ENCODE measurements at places on chromosomes 11 and 22. TPM values are rescaled to one million over a fixed set of nuclear protein-coding genes. Genes with fewer than 3 reads are reported as not detected.
A peak's percentile ranks its signal among the peaks of the same experiment; 100 is the strongest.

DNA sequence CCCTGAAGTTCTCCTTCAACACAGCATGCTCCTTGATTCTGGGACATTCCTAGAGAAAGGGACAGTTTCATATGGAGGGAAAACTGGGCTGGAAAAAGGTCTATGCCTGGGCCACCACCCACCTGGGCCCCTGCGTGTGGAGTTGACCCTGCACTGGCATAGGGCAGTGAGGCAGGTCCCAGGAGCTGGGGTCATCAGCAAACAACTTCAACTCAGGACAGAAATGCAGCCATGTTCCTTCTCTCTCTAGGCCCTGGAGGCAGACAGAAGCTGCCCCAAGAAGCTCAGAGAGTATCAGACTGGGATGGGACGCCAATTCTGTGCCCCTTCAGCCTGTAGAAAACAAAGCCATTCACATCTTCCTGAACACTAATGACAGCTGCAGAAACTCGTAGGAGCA, 34.9 kb downstream of the RTL6 start:
- DNase-seq, result peak; percentile 35

NEFH gene
- total RNA-seq, result 9.0 TPM

NUDT8 gene
- 16.7 TPM for total RNA-seq

CECR2 gene
- not detected for total RNA-seq

All from activated CD8-positive, alpha-beta memory T cell treated with anti-CD3 and anti-CD28 coated beads, Interleukin-2, amount 10 ng/mL, durations not matched to agents 7 days and 5 days (primary cell).